ENCODE measurements at places on chromosomes 5 and 9.

- DNase-seq: no peak
These were observed 23.0 kb upstream of the ECM2 start for GRCh38 chr9:92558612-92559374.

DNA sequence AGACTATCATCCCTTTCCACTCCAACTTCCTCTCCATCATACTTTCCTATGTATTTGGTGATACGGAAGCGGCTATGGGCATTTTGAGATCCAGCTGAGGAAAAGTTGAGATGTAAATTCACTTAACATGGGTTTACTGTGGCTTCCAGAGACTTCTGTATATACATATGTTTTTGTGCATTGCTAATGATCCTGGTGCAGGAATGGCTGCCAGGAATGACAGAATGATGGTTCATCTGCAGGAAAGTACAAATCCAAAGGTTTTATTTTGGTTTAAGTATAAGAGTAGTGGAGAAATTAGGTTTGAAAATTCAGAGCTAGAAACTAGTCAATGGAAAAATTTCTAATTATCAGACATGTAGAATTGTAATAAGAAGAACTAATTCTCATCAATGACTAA lies 95.0 kb upstream of the PAM start:
- DNase-seq: no peak

- no peak for DNase-seq
These were observed 25.9 kb downstream of the HOMER1 start for GRCh38 chr5:79488058-79488457.

DNA sequence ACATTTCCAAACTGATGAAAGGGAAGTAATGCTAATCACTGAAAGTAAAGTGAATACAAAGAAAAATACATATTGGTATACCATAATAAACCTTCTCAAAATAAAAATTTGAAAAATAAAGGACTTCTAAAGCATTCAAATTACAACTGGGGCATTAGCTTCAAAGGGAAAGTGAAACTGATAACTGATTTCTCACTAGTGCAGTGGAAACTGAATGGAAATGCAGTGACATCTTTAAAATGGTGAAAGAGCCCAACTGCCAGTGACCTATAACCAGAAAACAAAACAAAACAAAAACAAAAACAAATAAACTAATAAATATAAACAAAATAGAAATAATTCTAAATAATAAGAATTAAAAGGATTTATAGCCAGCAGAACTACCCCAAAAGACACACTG lies 297.5 kb upstream of the GRIN3A start:
- no peak for DNase-seq

DNA sequence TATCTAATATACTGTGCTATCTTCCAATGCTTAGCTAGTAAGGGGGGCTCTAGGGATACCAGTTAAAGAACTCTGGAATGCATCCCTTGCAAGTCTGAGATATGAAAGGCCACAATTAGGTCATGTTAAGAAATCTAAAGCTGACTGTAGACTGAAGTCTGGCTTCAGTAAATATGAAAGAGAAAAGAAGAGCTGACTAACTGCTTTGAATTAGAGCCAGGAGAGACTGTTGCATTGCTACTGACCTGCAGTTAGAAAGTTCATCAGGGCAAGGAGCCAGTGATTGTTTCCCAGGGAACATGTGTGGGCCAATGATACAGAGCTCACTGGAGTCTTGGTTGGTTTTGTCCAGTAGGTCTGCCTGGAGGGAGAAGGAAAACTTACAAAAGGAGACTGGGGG lies 472.1 kb upstream of the TNC start:
- DNase-seq: no peak

DNA sequence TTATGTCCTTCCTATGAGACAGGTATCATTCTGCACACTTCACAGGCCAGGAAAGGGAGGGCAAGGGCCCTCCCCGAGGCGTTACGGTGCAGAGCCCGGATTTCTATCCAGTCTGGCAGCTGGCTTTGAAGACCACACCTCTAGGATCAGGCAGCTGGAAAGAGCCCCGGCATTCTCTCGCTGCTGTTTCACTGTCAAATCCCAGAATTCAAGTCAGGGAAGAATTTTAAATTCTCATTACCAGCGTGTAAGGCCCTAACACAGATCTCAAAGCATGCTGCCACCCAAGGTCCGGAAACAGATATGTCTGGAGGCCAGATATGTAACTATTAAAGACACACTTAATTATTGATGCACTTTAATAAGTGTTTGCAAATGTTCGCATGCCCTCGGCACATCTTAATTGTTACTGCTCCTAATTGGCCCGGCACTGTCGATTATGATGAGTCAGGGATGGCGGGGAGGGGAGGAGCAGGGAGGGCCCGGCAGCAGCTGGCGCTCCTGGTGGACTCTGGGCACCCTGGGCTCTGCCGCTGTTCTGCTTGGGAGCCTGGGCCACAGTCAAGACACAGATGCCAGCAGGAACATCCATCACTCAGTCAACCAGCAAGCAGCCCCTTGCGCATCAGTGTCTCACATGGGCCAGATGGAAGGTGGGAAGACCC lies 76.3 kb upstream of the BARHL1 start:
- DNase-seq: no peak

DNA sequence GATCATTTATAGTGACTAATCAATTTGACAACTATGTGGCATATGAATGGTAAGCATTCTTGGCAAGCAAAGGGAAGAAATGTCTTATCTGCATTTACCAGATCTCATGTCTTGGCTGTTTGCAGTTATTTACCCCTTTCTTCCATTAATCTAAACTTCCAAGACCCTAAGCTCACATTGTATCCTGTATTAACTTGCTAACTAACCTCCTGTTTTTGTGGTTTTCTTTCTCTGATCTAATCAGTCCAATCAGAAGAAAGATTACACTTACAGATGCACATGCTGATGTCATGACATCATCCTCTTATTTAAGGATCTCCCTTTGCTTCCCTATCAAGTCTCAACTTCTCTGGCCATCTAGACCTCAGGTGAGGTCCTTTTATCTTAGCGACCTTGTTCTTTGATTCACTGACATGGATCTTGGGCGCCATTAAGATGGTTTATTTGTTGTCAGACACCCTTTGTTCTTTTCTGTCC lies 95.5 kb downstream of the F2RL2 start:
- DNase-seq: no peak
